ENCODE measurements at places on chromosomes 4 and X.

DNA sequence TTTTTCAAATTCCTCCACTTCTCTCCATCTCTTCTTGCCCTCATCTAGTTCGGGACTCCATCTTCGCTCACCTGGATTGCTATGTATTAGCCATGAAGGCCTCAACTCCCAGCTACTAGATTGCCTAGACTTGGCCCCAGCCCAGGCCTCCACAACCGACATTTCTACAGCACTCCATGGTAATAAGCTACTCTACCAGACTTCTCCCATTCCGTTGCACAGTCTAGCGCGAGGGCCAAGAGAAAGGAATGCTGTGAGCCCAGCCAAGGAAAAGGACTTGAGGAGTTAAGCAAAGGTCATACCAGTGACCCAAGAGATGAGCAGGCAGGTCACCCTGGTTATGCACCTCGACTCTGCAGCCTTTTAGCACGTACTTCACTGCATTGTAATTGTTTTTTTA, 75.6 kb downstream of the SOWAHB start:
- no peak overlapping the region for H3K27ac ChIP-seq
- no peaks in the 10 kb centered on the region for H3K4me1 ChIP-seq
- H3K27me3 ChIP-seq, result peaks cover 14% of the 10 kb centered on the region
- H3K4me3 ChIP-seq, result no peak overlapping the region

- no peaks in the 10 kb centered on the region for H3K27me3 ChIP-seq
- H3K4me3 ChIP-seq, result no peak overlapping the region
- no peak for DNase-seq
- H3K27ac ChIP-seq, result no peak overlapping the region
- H3K4me1 ChIP-seq, result peaks cover 14% of the 10 kb centered on the region
- H3K36me3 ChIP-seq, result no peaks in the 10 kb centered on the region
Measured at GRCh38 chrX:38102875-38103274, 96.5 kb downstream of the SYTL5 start.

DNA sequence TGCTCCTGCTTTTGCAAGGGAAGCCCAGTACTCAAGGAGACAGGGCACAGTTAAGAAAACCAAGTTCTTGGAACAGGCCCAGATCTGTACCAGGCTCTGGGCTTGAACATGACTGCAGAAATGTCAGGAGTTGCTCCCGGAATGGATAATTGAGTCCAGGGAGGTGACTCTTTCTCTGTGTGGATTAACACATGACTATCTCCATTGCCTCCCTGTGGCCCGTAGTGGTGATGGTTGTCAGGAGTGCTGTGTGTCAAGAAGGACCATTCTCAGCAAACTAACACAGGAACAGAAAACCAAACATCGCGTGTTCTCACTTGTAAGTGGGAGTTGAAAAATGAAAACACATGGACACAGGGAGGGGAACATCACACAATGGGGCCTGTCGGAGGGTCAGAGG, 39.9 kb downstream of the CCKAR start:
- H3K4me1 ChIP-seq, result no peaks in the 10 kb centered on the region
- no peak for DNase-seq
- H3K27me3 ChIP-seq, result peaks cover 1% of the 10 kb centered on the region

DNA sequence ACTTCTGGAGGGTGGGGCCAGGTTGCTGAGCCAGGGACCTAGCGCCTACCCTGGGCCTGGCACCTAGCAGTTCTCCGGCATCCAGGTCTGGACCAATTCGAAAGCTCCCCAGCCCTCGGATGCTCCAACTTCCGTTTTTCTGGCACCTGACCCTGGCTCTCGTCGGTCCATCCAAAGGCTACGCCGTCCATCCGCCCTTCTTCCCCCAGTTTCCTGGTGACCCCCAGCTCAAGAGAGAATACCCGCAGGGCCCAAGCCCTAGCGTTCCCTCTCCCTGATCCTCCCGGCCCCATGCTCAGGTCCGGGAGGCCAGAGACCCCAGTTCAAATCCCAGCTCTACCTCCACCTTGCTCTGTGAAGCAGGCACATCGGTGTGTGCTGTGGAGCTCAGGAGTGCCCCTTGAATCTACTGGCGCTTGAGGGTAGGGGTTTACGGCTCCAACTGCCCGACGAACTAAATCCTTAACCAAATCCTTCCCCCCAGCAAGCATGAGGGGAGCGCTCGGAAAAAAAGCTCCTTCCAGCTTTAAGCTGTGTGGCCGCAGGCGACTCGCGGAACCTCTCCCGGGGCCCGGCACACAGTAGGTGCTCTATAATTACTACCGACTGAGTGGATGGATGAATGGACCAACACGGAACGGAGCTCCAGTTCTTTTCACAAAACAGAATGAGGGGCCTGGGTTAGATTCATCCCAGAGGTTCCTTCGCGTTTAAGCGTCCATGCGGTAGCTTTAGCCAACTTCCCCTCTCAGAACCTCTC, 1.1 kb downstream of the CRMP1 start:
- H3K4me1 ChIP-seq, result peaks cover 15% of the 10 kb centered on the region
- H3K27ac ChIP-seq, result no peak overlapping the region
- DNase-seq, result no peak
- H3K27me3 ChIP-seq, result peaks cover 65% of the 10 kb centered on the region
- H3K4me3 ChIP-seq, result no peak overlapping the region
- H3K36me3 ChIP-seq, result peaks cover 9% of the 10 kb centered on the region

- H3K36me3 ChIP-seq, result no peaks in the 10 kb centered on the region
- H3K4me1 ChIP-seq, result no peaks in the 10 kb centered on the region
- H3K27me3 ChIP-seq, result no peaks in the 10 kb centered on the region
- no peak overlapping the region for H3K27ac ChIP-seq
Measured at GRCh38 chr4:19531906-19532848, 719.5 kb upstream of the SLIT2 start.

DNA sequence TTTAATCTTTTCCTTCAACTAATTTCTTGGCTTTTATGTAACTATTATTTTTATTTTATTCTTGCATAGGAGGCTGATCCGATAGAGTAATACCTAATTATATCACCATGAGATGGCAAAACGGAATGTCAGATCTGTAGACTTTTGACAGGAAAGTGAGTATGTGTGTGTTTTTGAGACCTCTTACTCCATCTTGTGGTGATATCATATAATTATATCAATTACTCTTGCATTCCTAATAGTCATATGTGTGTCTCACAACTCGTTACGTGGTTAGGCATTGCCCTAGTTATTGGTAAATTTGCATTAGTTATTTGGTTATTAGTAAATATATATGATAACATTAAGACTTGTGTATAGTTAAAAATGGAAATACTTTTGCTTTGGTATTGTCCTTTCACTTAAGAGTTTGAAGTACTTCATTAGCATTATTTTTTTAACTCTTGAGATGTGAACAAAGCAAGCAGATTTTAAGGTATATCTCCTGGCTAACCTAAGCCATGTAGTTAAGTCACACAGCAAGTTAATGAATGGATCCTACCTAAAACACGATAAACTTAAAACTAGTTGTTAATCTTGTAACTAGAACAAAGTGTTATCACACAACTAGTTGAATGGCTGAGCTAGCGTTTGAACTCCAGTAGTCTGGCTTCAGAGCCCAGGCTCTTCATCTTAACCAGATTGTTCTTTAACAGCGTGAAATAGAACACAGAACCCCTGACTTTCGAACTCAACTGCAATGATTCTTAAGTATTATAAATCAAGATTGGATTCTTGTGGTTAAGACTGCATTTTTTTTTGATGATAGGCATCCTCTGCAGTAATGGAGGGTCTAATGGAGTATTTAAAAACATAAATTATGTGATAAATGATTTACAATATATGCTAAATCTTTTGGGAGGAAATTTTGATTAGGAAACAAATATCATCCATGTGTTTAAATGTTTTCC, 67.1 kb downstream of the PGRMC2 start:
- H3K27ac ChIP-seq, result no peak overlapping the region
- DNase-seq, result no peak
- no peak overlapping the region for H3K4me3 ChIP-seq
